ENCODE measurements at places on chromosomes 4 and X.

DNA sequence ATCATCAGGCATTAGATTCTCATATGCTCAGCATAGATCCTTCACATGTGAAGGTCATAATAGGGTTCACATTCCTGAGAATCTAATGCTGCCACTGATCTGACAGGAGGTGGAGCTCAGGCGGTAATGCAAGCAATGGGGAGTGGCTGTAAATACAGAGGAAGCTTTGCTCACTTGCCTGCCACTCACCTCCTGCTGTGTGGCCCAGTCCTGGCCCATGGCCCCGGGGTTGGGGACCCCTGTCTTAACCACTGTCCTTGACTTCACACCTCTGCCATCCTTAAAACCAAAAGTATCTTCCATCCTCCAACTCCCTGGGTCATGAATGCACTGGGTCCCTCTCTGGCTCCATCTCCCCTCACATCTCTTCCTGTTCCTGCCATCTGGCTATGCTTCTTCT is 129.1 kb downstream of the HMX1 start:
- no peak for DNase-seq

- no peak for DNase-seq
These were observed 357 bp upstream of the ETNPPL start for GRCh38 chr4:108763226-108763593.

DNA sequence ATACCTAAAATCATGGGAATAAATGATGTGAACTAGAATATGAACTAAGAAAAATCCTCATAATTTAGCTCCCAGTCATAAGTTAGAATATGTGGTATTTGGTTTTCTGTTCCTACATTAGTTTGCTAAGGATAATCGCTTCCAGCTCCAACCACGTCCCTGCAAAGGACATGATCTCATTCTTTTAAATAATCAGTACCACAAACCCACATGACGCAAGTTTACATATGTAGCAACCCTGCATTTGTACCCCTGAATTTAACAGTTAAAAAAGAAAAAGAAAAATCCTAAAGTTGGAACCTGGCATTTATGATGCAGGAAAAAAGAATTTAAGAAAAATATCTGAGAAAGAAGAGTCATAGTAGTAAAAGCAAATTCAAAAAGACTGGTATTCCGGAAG is 13.3 kb downstream of the UBA6 start:
- peak; percentile 60 for DNase-seq

DNA sequence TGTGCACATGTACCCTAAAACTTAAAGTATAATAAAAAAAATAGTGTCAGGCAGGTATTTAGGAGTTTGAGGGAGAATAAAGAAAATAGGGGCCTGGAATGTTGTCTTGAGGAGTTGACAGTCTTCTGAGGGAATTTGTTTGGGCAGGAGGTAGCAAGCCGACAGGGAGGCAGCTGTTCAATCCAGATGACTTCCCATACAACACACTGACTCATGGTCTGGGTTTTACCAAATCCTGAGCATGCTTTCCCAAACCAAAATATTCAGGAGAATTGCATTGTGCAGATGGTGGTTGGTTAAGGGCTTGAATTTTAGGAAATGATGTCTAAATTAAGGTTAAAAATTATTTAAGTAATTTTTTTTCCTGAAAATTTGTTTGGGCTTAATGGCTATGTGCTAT is 430.0 kb downstream of the INPP4B start:
- DNase-seq: peak; percentile 29

- DNase-seq: peak; percentile 79
These were observed 34.5 kb downstream of the SPINK2 start for GRCh38 chr4:56786955-56787354.

- DNase-seq: peak; percentile 76
These were observed 11.1 kb upstream of the FAM3A start for GRCh38 chrX:154526901-154527675.

DNA sequence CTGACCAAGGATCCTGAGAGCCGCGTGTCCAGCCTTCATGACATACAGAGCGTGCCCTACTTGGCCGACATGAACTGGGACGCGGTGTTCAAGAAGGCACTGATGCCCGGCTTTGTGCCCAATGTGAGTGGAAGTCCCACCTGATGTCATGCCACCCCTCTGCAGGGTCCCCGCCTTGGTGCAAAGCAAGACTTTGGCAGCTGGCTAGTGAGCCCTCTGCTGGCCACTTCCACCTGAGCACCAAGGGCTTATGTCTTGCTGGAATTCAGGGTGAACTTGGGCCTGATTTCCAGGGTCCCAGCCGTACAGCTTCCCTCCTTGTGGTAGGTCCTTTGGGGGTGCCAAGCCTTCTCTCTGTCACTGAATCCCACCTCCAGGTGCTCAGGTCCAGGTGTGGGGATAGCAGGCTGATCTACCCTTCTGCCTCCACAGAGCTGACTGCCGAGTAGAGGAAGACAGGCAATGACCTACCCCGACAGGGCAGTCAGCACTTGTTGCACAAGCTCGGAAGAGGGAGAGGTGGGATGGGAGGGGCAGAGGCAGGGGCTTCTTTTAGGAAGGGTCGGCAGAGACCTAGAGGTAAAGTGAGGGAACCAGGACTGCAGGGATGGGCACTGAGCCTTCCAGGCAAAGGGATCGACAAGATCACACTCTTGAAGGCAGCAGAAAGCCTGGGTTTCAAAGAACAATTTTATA is 248.1 kb downstream of the EVC2 start:
- peak; percentile 45 for DNase-seq

DNA sequence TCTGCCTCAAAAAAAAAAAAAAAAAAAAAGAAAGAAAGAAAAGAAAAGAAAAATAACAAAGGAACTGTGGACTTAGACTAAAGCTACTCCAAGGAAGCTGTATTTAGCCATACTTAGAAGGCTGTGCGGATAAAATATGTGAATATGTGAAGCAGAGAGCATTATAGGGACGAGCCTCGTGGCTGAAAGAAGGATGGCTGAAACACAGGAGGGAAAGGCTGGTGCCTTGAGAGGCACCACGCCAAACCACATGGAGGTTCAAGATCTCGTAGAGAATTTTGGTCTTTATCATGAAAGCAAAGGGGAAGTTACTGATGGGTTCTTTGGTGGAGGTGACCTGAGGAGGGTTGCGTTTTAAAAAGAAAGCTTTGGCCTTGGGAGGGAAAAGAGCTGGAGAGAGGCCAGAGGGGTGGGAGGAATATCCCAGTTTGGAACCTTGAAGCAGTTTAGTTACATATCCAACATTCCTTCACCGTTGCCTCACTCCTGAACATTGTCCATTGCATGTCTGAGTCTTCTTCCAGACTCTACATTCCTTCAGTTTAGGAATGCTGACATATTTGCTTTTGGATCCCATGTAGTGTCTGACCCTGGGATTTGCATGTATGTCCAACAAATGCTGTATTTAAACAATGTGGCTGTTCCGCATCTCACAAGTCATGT is 82.5 kb downstream of the CPE start:
- peak; percentile 17 for DNase-seq

- no peak for DNase-seq
These were observed 56.4 kb downstream of the RAB28 start for GRCh38 chr4:13427599-13428325.

DNA sequence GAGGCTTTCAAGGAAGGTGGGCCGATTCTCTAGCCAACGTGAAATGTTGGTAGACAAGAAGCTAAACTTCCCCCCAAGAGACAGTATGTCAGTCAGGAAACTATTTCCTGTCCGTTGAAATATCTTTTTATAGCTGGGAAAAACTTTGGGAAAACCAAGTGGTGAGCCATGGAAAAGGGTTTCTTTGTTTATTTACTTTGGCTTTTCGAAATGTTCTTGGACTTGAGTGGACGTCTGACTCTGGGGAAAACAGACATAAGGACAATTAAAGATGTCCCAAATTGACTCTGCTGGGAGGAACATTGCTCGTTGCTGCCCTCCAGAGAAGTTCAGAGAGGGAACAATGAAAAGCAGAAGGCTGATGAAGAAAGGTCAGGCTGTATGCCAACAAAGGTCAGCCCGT is 295.4 kb downstream of the RAPGEF2 start:
- peak; percentile 53 for DNase-seq

- DNase-seq: no peak
These were observed 907.6 kb upstream of the EPHA5 start for GRCh38 chr4:66577922-66578321.

GRCh38 chr4:163148466-163149336 is 18.0 kb downstream of the NAF1 start:
- no peak for DNase-seq

GRCh38 chrX:49292400-49293362 is 10.8 kb upstream of the GAGE10 start:
- DNase-seq: no peak

DNA sequence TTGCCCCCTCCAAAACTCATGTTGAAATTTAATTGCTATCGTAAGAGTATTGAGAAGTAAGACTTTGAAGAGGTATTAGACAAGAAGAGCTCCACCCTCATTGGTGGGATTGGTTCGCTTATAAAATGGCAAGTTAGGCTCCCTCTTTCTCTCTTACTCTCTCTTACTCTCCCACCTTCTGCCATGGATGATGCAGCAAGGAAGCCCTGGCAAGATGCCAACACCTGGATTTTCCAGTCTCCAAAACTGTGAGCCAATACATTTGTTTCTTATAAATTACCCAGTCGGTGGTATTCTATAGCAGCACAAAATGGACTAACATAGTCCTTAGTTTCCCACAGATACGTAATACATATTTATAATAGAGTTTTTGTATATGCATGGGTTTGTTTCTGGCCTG is 119.4 kb downstream of the DDIT4L start:
- DNase-seq: no peak

GRCh38 chr4:86092684-86093083 is 267.2 kb downstream of the MAPK10 start:
- DNase-seq: peak; percentile 86

DNA sequence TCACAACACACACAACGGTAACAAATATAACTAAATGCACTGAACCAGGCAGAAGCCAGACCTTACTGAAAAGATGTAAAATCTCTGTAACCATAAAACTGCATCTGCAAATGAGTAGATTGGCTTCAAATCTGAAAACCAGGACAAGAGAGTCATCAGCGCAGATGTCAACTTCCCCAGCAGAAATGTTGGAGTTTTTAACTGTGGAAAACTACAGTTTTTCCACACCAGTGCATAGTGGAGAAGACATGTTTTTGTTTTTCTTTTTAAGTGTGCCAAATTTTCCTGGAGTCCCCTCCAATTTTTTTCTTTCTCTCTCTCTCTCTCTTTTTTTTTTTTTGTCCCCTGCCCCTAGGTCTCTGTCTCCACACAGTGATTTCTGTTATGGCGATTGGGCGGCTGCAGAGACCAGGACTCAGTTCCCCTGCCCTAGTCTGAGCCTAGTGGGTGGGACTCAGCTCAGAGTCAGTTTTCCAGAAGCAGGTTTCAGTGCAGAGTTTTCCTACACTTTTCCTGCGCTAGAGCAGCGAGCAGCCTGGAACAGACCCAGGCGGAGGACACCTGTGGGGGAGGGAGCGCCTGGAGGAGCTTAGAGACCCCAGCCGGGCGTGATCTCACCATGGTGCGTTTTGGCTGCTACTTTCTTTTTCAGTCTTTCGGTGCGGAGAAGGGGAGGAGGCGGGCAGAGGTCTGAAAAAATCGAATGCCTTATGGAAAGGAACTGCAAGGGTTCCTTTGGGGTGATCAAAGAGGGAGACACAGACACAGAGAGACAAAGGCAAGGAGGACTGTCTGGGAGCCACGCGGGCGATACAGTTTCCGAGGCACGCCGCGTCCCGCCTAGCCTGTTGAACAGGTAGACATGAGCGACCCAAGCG is at the start of gene GUCY1A1:
GUCY1A1 (plus strand) TSS at position 505 of the 878 bp plus-strand sequence. CDS start 30,020 bp downstream, outside the sequence.
- DNase-seq: peak; percentile 5

DNA sequence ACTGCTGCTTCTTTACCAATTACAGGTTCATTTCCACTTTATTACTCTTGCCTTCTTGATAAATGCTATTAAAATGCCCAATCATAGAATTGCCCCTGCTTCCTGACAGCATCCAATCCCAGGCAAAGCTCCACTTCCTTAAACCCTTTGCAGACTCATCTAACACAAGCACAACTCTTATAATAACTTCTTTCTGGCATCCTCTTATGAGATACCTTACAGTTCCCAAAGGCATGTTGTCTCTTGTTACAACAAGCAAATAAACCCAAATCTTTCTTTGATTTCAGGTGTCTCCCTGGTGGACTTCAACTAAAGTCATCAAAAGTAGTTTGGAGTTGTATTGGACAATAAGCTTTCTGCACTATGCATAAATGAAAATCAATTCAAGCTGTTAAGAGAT is 22.5 kb upstream of the ADH7 start:
- no peak for DNase-seq

Measured in ELR (cell line).